ENCODE measurements at places on chromosomes 16 and 17. TPM values are rescaled to one million over a fixed set of nuclear protein-coding genes. Genes with fewer than 3 reads are reported as not detected.

- no peaks in the 10 kb centered on the region for H3K36me3 ChIP-seq
- no peak for DNase-seq
- H3K4me1 ChIP-seq, result no peaks in the 10 kb centered on the region
Observed at GRCh38 chr17:13387952-13388351, 213.8 kb downstream of the HS3ST3A1 start.

DNA sequence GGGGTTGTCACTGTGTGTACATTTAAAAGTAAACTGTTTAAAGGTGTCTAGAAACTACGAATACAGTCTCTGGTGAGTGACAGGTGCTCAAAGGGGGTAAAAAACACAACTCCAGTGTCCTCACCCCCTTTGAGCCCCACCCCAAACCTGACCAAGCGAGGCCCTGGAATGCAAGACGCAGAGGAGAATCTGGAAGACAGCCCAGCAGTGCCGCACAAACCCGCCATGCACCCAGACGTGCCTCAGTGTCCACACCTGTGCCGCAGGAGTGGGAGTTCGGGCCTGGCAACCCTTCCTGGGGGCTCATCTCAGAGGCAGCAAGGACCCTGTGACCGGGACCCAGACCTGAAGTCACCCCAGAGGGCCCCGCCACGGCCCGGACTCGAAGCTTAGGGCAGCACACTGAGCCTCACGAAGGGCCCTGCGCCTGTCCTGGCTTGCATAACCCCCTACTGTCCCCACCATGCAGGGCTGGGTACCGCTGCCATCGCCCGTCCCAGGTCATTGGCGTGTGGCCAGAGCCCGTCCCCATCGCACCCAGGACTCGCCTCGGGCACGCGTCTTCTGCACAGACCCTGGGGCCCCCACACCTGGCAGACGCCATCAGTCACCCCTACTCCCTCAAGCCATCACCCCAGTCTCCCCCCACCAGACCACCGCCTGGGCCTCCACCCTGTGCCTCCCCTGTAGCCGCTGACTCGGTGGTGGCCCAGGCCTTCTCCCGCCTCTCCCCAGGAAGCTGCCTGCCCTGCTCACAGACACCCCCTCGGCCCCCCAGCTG, 33.0 kb upstream of the ZC3H18 start:
- H3K36me3 ChIP-seq, result no peaks in the 10 kb centered on the region
- peaks cover 12% of the 10 kb centered on the region for H3K4me1 ChIP-seq
- peak; percentile 57 for DNase-seq
- H3K27me3 ChIP-seq, result peaks cover 11% of the 10 kb centered on the region
- H3K27ac ChIP-seq, result no peak overlapping the region
- no peak overlapping the region for H3K4me3 ChIP-seq

DNA sequence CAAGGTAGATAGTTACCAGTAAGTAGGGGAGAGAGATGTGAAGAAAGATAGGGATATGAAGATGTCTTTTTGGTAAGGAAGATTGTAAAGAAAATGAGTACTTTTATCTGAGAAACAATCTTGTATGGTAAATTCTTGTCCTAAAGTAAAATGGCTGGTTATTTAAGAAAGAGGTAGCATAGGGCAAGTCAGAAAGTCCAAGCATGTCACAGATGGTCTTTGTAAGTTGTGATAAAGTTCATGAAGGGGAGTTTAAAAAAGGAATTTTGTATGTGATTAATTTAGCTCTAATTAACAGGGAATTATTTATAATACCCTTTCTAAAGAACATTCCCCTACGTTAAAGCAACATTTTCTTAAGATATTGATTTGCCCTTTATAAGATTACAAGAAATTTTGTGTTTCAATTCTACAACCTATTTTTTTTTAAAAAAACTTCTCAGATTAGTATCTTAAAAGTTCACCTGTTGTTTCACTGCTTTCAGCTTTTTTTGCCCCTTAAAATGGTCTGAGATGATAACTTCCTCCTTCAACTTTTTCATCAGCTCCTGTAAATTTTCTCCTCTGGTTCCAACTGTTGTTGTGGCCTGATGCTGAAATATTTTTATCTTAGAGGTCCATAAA, 16.2 kb upstream of the CPHXL start:
- H3K4me3 ChIP-seq, result no peak overlapping the region
- H3K4me1 ChIP-seq, result no peaks in the 10 kb centered on the region
- no peak for DNase-seq
- peaks cover 53% of the 10 kb centered on the region for H3K36me3 ChIP-seq

- no peak overlapping the region for H3K27ac ChIP-seq
- H3K36me3 ChIP-seq, result no peaks in the 10 kb centered on the region
- no peaks in the 10 kb centered on the region for H3K27me3 ChIP-seq
- 0 out of 2 replicates have a peak, but pooled peaks cover 6% of the 10 kb centered on the region for H3K4me1 ChIP-seq
Observed at GRCh38 chr17:17971431-17972125, 622 bp downstream of the TOM1L2 start.

DNA sequence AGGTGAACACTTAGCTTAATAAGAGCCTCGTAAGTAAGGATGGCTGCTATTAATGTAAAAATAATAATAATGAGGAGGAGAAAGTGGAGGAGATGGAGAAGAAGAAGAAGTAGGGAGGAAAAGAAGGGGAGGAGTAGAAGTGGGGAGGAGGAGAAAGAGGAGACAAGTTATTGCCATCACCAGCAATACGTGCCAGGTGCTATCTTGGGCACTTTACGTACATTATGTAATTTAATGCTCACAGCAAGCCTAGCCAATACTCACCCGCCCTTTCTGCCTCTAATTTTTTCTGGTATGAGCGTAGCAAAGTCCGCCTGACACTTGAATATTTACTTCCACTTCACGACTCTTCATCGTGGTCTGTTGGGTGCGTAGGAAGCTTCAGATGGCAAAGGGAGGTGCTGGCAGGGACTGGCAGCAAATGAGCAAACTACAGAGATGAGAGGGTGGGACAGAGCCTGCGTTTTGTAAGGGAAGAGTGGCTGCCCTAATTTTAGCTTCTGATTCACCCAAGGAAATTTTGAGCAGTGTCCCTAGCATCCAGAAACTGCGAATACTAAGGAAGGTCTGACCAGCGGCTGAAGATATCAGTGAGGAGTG, 42.1 kb upstream of the CDH13 start:
- H3K27me3 ChIP-seq, result no peaks in the 10 kb centered on the region
- DNase-seq, result no peak
- no peak overlapping the region for H3K4me3 ChIP-seq
- no peak overlapping the region for H3K27ac ChIP-seq
- no peaks in the 10 kb centered on the region for H3K36me3 ChIP-seq

GRCh38 chr17:68390888-68391545, 66.3 kb downstream of the WIPI1 start:
- peaks cover 6% of the 10 kb centered on the region for H3K36me3 ChIP-seq
- H3K4me3 ChIP-seq, result no peak overlapping the region
- no peaks in the 10 kb centered on the region for H3K4me1 ChIP-seq
- H3K27me3 ChIP-seq, result no peaks in the 10 kb centered on the region
- H3K27ac ChIP-seq, result no peak overlapping the region
- no peak for DNase-seq

- no peak overlapping the region for H3K4me3 ChIP-seq
- peaks cover 24% of the 10 kb centered on the region for H3K36me3 ChIP-seq
- DNase-seq, result no peak
- peaks cover 8% of the 10 kb centered on the region for H3K27me3 ChIP-seq
- H3K27ac ChIP-seq, result no peak overlapping the region
- H3K4me1 ChIP-seq, result peaks cover 23% of the 10 kb centered on the region
Observed at GRCh38 chr17:74868251-74868907, 4.4 kb downstream of the FDXR start.

DNA sequence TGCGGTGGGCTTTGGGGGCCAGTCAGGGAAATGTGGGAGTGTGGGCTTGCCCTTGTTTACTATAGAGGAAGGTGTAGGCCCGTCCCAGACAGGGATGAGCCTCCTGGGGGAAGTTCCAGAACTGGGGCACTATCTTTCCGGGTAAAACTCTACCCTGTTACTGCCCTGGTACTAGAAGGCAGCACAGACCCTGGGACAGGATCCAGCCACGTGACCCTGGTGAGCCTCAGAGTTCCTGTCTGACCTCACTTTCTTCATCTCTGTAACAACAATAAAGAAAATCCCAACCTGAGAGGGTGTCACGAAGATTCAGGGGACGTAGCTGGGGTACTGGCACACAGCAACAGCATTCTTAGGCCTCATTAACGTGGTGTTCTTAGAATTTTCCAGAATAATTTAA, 239.6 kb upstream of the FOXF1 start:
- H3K36me3 ChIP-seq, result peaks cover 2% of the 10 kb centered on the region
- no peak overlapping the region for H3K4me3 ChIP-seq
- no peak overlapping the region for H3K27ac ChIP-seq
- H3K4me1 ChIP-seq, result peaks cover 22% of the 10 kb centered on the region
- no peak for DNase-seq

DNA sequence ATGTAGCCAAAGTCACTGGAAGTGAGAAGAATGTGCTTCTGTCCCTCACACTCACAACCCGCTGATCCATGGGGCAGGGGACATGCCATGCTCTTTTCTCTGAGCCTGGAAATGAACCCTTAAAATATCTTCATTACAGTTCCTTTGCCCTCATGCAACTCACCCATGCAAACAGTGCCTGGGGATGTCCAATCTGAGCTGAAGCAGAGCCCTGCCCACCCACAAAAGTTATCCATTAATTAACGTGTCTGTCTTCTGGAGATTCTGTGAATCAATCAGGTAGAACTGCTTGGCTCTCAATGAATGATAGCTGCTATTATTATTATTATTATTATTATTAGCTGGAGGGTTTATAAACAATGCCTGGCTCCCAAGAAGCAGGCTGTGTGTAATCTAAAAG, 133.7 kb downstream of the USP31 start:
- H3K27ac ChIP-seq, result no peak overlapping the region
- no peaks in the 10 kb centered on the region for H3K27me3 ChIP-seq
- no peaks in the 10 kb centered on the region for H3K36me3 ChIP-seq
- no peak for DNase-seq
- no peak overlapping the region for H3K4me3 ChIP-seq

DNA sequence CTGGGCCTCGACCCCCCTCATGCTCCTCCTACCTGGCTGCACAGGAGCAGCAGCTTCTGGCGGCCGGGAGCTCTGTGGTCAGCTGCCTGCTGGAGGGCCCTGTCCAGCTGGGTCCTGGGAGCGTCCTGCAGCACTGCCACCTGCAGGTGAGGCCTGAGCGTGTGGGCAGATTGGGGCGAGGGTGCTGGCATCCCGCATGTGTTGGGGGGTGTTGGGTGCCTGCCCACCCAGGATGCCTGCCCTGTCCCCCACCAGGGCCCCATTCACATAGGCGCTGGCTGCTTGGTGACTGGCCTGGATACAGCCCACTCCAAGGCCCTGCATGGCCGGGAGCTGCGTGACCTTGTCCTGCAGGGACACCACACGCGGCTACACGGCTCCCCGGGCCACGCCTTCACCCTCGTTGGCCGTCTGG, 16.5 kb downstream of the FCSK start:
- no peaks in the 10 kb centered on the region for H3K27me3 ChIP-seq
- H3K36me3 ChIP-seq, result no peaks in the 10 kb centered on the region
- H3K4me1 ChIP-seq, result peaks cover 3% of the 10 kb centered on the region
- no peak overlapping the region for H3K4me3 ChIP-seq
- DNase-seq, result peak; percentile 76
- no peak overlapping the region for H3K27ac ChIP-seq

GRCh38 chr16:34802848-34803599, 1343.6 kb downstream of the TP53TG3F start:
- H3K27me3 ChIP-seq, result peaks cover 10% of the 10 kb centered on the region
- H3K27ac ChIP-seq, result no peak overlapping the region
- peaks cover 44% of the 10 kb centered on the region for H3K36me3 ChIP-seq
- no peak for DNase-seq
- no peak overlapping the region for H3K4me3 ChIP-seq

- no peaks in the 10 kb centered on the region for H3K27me3 ChIP-seq
- H3K4me1 ChIP-seq, result peaks cover 15% of the 10 kb centered on the region
- DNase-seq, result no peak
- H3K4me3 ChIP-seq, result no peak overlapping the region
- no peak overlapping the region for H3K27ac ChIP-seq
Observed at GRCh38 chr16:12255919-12256665, 279.6 kb downstream of the SNX29 start.

GRCh38 chr17:37648555-37648954, 5.3 kb upstream of the DDX52 start:
- no peaks in the 10 kb centered on the region for H3K36me3 ChIP-seq
- H3K27me3 ChIP-seq, result peaks cover 39% of the 10 kb centered on the region
- peaks cover 4% of the 10 kb centered on the region for H3K4me1 ChIP-seq
- no peak overlapping the region for H3K27ac ChIP-seq

DNA sequence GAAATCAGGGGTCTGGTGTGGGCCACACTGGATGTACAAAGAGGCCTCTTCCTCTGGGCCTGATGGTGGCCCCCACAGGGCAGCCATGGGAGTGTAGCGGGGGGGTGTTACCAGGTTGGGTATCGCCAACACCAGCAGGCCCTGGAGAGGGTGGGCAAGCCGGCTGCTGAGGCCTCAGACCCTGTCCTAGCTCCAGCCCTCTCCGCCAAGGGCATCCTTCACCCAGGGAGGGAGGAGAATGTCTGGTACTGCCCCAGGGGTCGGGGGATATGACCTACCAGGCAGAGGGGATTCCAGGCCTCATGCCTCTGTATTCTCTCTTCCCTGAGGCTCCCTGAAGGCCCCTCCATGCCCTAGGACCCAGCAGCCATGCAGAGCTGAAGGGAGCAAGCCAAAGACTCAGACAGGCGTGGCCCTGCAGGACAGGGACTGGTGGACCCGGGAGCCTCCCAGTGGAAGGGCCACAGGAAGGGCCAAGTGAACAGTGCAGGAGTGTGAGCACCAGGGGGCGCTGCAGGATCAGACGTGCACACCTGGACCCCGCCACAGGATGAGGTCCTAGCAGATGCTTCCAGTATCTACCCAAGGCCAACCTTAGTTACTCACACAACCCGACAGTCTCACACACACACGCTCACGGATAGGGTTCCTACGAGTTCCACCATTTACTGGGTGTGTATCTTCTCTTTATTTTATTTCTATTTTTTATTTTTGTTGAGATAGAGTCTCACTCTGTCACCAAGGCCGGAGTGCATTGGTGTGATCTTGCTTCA, 10.9 kb upstream of the CES4A start:
- no peaks in the 10 kb centered on the region for H3K36me3 ChIP-seq
- H3K4me1 ChIP-seq, result peaks cover 6% of the 10 kb centered on the region
- no peak overlapping the region for H3K4me3 ChIP-seq
- no peak overlapping the region for H3K27ac ChIP-seq

- peaks cover 4% of the 10 kb centered on the region for H3K27me3 ChIP-seq
- H3K4me3 ChIP-seq, result no peak overlapping the region
- DNase-seq, result peak; percentile 87
- H3K27ac ChIP-seq, result no peak overlapping the region
- peaks cover 7% of the 10 kb centered on the region for H3K4me1 ChIP-seq
Observed at GRCh38 chr17:17354560-17355349, 51.6 kb downstream of the NT5M start.

CHCT1 gene
- total RNA-seq, result not detected

GLIS2 gene
- total RNA-seq, result 19.5 TPM

RSKR gene
- total RNA-seq, result 28.0 TPM

FBXL16 gene
- 22.7 TPM for total RNA-seq

DPEP1 gene
- total RNA-seq, result 24.7 TPM

C17orf58 gene
- total RNA-seq, result 29.5 TPM

GRB7 gene
- 42.4 TPM for total RNA-seq

HYDIN gene
- 2.6 TPM for total RNA-seq
